ENCODE measurements at places on chromosomes 12 and 14.

DNA sequence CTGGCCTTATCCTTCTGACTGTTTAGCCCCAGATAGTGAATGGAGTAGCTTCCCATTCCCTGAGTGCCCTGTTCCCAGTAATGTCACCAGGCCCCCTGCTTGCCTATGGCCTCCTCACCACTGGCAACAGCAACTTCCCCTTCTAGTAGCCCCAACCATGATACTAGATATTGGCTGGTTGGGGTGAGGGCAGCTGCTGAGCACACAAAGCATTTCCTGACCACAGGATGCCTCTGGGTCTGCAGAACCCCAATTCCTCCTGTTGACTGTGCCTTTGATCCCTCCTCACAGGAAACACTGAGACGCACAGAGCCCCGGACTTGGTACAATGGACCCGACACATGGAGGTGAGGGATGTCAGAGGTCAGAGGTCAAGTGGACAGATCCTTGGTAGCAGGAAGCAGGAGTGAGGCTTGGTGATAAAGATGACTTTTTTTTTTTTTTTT, 597 bp downstream of the SOAT2 start:
- DNase-seq = no peak

DNA sequence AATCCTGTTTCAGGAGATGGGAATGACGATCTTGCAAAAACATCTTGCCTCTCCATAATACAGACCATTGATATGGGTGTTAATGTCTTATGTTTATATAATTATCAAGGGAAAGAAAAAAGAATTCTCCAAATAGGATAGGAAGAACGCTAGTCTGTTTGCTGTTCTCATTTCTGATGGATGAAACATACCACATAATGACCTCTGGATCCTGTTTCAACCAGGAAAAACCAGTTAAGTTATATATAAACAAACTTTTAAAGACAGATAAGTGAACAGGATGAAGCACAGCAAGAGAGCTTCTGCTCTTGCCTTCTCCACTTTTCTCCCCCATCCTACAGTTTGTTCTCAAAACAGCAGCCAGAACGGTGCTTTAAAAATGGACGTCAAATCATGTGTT, 27.8 kb downstream of the COQ6 start:
- DNase-seq = no peak

- DNase-seq = no peak
Measured at GRCh38 chr12:122867691-122868461, 28.0 kb downstream of the VPS37B start.

DNA sequence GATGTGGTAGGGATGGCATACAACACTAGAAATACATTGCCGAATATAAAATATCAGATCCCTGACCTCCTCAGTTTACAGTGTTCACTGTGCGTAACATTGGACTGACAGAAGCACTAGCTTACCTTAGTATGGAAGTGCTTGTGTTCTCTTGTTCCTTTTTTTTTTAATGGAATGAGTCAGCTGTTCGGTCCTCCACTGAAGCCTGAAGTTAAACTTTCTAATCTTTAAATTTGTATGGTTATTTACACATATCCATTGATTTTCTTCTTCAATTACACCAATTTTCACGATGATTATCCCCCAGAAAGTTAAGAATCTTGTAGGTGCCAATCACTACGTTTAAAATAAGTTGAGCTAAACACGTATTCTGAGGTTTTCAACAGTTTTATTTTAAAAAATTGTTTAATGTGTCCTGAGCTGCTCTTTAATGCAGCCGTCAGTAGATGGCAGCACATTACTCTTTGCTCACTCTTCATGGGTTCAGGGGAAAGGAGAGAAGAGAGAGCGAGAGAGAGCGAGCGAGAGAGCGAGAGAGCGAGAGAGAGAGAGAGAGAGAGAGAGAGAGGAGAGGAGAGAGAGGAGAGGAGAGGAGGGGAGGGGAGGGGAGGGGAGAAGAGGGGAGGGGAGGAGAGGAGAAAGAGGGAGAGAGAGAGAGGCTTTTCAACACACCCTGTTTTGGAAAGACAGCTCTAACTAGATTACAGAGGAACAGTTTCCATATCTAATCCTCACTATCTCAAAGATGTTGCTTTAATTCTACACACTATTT, 134.7 kb upstream of the SCAF11 start:
- peak; percentile 77 for DNase-seq

Data from hippocampal formation (tissue), 2 donors.